Naive thymus-derived CD4-positive, alpha-beta T cell (primary cell): ENCODE measurements at places on chromosomes 6 and 20.
A peak's percentile ranks its signal among the peaks of the same experiment; 100 is the strongest.

DNA sequence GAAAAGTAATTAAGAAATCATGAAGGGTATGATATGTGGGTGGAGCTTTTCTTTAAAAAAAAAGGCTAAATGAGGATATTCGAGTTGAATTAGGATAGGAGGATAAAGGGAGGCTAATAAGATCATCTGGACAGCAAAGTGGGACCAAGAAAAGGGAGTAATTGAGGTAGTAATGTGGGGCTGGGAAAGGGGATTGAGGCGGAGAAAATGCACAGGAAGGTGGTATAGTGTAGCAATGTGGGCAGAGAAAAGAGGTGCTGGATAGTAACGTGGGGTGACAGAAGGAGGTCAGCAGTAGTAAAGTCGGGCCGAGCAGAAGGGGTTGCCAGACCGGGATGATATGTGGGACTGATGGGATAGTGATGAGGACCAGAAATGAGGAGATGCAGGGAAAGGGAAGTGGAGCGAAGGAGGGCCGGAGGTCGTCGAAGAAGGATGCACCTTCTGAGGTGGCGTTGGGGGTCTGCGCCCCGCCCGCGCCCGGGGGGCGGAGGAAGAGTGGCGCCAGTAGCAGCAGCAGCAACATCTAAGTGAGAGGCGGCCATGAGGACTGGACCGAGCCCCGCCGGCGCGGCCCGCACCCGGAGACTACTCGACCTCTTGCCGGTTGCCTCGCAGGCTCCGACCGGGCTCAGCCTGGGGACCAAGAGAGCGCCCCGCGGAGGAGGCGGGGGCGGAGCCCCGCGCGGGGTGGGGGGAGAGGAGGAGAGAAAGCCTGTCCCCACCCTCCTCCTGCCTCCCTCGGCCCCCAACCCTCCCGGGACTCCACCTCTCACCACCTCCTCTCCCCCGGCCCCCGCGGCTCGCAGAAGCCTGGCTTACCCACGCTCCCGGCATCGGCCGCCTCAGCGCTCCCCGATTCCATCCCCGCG lies 887 bp downstream of the GABBR1 start:
- peak; percentile 59 for DNase-seq

GRCh38 chr20:3378138-3378537 lies 29.3 kb downstream of the DNAAF9 start:
- DNase-seq = no peak

GRCh38 chr20:63217706-63218105 lies 1.8 kb upstream of the YTHDF1 start:
- no peak for DNase-seq

- no peak for DNase-seq
Observed at GRCh38 chr6:168309183-168309582, 10.4 kb downstream of the DACT2 start.
